ENCODE measurements at places on chromosomes 3 and 15.

GRCh38 chr3:123766193-123767008 lies 117.7 kb downstream of the MYLK start:
- no peak for DNase-seq

GRCh38 chr15:94290730-94291129 lies 59.4 kb downstream of the MCTP2 start:
- no peak for DNase-seq

DNA sequence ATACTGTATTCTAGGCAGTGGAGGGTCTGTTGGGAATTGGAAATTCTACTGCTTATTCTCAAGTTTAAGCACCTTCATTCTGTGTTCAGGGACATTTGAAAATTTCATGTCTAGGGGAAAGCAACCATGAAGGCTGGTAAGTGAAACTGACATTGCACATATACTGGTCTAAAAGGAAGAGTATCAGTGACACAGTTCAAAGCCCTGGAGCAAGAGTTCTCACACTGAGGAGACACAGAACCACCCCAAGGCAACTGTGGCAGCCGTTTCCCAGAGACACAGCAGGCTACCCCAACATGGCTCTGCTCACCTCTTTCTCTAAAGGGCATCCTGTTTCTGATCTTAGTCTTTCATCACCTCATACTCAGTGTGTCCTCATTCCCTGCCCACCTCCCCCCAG lies 67.5 kb downstream of the KCNMB2 start:
- DNase-seq, result no peak

DNA sequence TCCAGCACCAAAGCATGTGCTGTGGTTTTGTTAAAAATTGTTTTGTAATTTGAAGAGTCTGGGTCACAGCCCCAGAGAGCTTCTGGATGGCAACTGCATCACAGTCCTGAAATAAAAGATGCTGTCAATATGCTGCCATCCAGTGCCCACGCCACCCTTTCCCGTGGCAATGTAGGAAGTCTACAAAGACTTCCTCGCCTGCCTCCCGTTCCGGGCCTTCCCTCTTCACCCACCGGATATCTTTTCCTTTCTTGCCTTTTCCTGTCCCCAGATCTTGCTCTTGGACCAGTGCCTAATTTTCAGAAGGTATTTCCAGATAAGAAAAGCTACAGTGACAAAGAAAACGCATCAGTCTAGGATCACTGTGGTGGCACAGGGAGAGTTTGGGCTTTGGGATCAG lies 85.3 kb upstream of the RNU6-1 start:
- DNase-seq, result no peak

GRCh38 chr15:85482894-85483293 lies 102.5 kb downstream of the AKAP13 start:
- no peak for DNase-seq

DNA sequence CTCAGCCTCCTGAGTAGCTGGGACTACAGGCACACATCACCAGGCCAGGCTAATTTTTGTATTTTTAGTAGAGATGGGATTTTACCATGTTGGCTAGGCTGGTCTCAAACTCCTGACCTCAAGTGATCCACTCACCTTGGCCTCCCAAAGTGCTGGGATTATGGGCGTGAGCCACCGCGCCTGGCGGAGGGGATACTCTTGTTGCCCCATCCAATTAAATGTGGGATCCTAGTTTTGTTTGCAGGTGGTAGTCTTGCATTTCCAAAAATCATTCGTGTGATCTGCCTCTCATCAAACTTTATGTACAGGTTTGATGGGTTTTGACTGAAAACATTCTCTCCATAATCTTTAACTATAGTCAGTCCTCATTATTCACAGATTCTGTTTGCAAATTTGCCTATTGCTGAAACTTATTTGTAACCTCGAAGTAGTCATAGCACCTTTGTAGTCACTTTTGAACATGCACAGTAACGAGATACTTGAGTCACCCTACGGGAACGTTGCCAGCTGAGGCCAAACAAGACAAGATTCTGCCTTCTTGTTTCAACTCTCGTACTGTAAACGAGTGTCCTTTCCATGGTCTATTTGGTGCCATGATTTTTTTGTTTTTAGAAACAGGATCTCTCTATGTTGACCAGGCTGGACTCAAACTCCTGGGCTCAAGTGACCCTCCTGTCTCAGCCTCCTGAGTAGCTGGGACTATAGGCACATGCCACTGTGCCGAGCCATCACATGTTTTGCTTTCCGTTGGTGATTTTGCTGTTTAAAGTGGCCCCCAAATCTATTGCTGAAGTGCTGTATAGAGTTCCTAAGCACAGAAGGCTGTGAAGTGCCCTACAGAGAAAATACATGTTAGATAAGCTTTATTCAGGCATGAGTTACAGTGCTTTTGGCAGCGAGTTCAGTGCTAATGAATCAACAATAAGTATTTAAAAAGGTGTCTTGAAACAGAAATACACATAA lies 8.1 kb upstream of the MAPK6 start:
- DNase-seq, result no peak

DNA sequence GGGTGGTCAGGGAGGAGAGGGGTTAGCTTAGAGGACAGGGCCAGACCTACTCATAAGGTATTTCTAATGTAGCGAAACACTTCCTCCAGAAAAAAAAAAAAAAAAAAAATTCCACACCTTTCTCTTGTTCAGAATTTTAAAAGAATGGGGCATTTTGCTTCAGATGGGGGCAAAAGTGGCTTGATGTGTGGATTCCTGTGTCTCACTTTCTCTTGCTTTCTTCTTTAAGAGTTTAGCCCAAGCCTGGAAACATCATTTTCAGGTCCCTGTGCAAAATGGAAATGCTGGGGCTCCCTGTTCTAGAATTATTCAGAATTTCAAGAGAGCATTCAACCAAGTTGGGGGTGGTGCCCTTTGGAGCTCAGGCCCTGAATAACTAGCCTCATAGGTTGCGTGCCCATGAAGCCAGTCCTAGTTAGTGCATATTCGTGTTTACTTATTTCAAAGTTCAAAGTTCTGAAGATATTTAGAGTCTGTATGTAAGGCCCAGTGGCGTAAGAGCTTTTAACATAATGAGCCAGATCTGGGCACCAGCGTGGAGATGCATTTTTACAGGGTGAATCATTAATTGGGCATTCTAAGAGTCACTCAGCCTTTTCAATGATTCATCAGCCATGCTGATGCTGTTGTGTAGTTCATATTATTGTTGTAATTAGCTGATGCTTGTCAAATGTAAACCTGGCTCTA lies 104.5 kb downstream of the RPLP1 start:
- DNase-seq, result no peak

DNA sequence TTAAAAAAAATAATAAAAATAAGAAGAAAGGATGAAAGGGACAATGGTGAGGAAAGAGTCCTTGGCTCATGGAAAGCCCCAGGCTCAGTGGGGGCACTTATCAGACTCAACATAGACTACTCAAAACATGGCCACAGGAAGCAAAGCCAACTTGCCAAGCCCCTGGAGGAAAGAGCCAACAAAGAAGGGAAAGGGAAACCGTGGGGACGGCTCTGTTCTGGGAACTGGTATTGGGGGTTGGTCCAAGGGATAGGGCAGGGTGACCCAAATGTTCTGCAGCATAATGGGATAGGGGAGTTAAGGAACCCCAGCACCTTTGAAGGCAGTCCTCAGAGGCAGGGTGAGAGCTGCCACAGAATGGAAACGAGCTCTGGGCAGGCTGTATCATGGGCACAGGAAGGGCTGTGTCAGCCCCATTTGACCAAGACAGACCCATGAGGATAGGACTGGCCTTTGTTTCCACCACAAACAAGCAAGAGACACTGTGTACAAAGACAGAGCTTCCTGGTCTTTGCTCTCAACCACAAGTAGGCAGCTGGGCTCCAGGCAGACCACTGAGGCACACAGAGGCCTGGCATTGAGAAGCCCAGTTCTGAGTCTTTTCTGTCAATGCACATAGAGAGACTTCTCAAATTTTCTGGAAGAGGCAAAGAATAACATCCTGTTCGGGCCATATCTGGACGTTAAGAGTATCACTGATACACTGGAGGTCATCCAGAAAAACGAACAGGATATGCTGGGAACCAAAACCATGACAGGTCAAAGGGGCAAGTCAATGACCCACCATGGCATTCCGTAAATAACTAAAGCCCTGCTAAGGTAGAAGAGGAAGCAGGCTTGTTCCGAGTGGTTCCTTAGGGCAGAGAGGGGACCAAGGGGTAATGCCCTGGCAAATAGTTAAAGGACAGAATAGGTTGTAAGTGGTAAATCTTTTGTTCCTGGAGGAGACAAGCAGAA lies 10.6 kb upstream of the SEMA7A start:
- no peak for DNase-seq

GRCh38 chr3:60585918-60586317 lies 665.3 kb downstream of the FHIT start:
- DNase-seq, result no peak

GRCh38 chr3:102531686-102532085 lies 96.9 kb downstream of the ZPLD1 start:
- no peak for DNase-seq

DNA sequence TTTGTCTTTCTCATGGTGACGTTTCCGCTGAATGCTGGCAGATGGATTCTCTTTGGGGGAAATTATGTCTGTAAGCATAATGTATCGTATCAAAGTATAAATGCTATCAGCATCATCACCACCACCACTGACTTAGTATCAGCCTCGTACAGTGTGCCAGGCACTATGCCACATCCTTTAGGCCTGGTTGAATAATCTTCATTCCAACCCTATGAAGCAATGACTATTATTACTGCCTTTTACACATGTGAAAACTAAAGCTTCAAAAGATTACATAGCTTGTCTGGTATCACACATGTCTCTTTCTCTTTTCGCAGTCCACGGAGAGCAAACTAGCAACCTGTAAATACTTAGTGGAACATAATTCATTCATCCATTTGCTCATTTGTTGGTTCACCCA lies 166.7 kb upstream of the PRICKLE2 start:
- no peak for DNase-seq

All from activated naive CD4-positive, alpha-beta T cell (primary cell).